ENCODE measurements at places on chromosomes 13 and 19. TPM values are rescaled to one million over a fixed set of nuclear protein-coding genes. Genes with fewer than 3 reads are reported as not detected.
A peak's percentile ranks its signal among the peaks of the same experiment; 100 is the strongest.

Gene CNMD
- total RNA-seq = not detected

Gene DAND5
- 0.25 TPM for total RNA-seq

Gene IGFL3
- total RNA-seq = not detected

Gene B3GNT8
- total RNA-seq = not detected

Gene ATP1A3
- total RNA-seq = 34.7 TPM

Gene KCTD4
- total RNA-seq = not detected

Gene SHANK1
- total RNA-seq = 3.0 TPM

DNA sequence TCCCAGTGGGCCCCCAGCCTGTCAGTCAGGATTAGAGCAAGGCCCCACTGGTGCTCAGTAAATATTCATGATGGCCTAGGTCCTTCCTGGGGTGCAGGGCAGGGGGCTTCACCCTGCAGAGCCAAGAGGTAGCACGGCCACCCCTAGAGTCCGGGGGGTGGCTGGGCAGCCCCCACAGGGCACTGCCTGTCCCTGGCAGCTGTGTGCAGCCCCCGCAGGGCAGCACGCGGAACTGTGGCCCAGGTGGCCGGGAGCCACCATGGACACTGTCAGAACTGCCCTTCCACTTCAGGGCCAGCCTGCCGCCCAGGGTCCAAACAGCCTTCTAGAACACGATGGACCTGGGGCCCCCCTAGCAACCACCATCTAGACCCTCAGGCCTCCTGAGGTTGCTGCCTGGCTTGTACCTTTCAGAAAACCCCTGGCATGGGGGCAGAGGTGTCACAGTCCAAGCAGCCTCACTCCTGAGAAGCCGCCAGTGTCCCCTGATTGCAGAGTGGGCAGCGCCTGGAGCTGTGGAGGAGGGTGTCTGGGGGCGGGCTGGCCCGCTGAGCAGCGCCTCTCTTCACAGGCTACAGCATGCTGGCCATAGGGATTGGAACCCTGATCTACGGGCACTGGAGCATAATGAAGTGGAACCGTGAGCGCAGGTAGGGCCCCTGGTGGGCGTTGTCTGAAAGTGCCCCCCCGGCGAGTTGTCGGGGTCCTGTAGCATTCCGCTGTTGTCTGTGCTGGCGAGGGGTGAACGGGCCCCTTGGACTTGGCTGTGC is 2.9 kb upstream of the YJEFN3 start:
- H3K27ac ChIP-seq = no peak overlapping the region
- H3K4me3 ChIP-seq = no peak overlapping the region

DNA sequence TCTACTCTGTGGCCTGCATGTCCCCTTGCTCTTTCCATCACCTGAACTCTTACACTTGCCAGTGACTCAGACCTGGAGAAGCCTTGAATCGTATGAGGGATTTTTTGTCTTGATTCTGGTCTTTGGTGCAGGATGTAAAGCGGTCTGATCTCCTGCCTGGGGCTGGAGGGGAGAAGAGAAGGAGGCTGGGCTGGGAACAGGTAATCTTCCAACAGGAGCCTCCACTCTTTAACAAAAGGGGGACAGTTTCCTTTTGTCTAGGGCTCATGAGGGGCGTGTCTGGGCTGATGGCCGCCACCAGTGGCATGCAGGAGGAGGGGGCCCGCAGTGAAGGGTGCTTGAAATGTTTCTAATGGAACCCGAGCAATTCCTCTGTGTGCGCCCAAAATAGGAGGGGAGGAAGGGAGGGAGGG is 24.7 kb downstream of the NFIX start:
- no peaks in the 10 kb centered on the region for H3K36me3 ChIP-seq
- H3K27me3 ChIP-seq = no peaks in the 10 kb centered on the region
- no peak for DNase-seq
- H3K4me3 ChIP-seq = no peak overlapping the region
- H3K4me1 ChIP-seq = peaks cover 5% of the 10 kb centered on the region

GRCh38 chr19:15303105-15303780 is 29.1 kb downstream of the BRD4 start:
- no peaks in the 10 kb centered on the region for H3K27me3 ChIP-seq
- DNase-seq = no peak
- no peak overlapping the region for H3K27ac ChIP-seq
- no peak overlapping the region for H3K4me3 ChIP-seq

DNA sequence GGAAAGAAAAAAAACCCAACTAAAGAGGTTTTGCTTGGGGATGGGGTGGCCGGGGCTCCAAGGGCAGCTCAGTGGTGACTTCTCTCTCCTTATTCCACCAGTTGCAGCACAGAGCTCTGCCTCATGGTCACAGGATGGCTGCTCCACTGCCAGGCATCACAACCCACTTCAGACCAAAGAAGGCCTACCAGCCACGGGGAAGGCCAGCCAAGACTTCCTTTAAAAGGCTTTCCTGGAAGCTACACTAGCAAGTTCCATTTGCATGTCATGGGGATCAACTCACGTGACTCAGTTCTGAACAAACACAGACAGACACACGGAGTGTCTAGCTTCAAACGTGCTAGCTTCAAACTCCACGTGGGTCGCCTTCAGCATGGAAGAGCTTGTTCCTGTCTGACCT is 13.2 kb upstream of the EIF3G start:
- no peaks in the 10 kb centered on the region for H3K27me3 ChIP-seq
- no peak for DNase-seq
- H3K36me3 ChIP-seq = peaks cover 20% of the 10 kb centered on the region
- H3K27ac ChIP-seq = no peak overlapping the region
- peaks cover 6% of the 10 kb centered on the region for H3K4me1 ChIP-seq

DNA sequence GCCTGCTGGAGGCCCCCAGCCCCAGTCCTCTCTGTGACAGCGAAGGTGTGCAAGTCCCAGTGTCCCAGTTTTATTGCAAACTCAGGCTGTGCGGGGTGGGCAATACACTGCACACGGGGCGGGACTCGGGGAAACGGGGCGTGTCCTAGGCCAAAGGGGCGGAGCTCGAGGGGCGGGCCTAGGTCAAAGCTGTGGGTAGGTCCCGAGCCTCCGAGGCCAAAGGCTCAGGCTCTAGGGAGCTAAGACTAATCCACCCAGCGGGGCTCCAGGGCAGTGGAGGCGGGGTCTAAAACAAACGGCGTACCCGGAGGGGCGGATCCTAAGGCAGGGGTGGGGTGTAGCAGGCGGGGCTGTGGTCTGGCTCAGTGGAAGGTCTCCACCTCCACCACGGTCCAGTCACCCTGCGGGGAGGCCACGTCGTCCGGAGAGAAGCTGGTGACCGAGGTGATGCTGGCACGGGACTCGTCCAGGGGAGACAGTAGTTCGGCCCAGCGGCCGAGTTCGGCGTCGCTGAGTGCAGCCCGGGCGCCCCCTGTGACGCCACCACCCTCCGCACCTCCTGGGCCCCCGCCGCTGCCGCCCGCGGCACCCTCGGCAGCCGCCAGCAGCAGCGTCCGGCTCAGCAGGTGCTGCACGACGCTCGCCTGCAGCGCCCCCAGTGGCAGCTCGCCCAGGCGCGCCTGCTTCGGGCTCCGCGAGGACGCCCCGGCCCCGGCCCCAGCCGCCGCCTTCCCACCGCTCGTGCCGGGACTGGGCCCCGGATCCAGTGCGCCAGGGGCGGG is 5.3 kb downstream of the PRR36 start:
- no peaks in the 10 kb centered on the region for H3K36me3 ChIP-seq
- H3K27ac ChIP-seq = peak overlapping the region; percentile 86
- no peaks in the 10 kb centered on the region for H3K27me3 ChIP-seq
- peaks cover 26% of the 10 kb centered on the region for H3K4me1 ChIP-seq

- no peaks in the 10 kb centered on the region for H3K36me3 ChIP-seq
- DNase-seq = no peak
- H3K27me3 ChIP-seq = no peaks in the 10 kb centered on the region
- H3K4me1 ChIP-seq = no peaks in the 10 kb centered on the region
Observed at GRCh38 chr13:73168953-73169401, 110.2 kb downstream of the KLF5 start.

DNA sequence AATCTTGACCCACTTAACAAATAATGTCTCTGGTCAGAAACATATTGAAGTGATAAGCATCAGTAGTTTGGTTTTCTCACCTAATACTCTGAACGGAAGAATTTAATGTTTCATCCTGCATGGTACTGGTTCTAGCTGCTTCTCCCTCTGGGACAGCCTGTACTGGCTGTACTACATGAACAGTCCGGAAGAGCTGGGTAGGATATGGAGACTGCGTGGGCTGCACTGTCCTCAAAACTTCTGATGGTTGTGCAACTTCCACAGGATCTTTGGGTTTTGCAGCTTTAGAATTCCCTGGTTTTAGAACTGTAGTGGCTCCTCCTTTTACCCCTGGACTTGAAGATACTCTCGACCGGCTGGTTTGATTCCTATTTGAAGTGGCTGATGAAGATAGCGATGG is 78.3 kb downstream of the ELF1 start:
- no peaks in the 10 kb centered on the region for H3K27me3 ChIP-seq
- no peak overlapping the region for H3K4me3 ChIP-seq
- H3K36me3 ChIP-seq = peaks cover 5% of the 10 kb centered on the region
- no peak overlapping the region for H3K27ac ChIP-seq
- DNase-seq = no peak

DNA sequence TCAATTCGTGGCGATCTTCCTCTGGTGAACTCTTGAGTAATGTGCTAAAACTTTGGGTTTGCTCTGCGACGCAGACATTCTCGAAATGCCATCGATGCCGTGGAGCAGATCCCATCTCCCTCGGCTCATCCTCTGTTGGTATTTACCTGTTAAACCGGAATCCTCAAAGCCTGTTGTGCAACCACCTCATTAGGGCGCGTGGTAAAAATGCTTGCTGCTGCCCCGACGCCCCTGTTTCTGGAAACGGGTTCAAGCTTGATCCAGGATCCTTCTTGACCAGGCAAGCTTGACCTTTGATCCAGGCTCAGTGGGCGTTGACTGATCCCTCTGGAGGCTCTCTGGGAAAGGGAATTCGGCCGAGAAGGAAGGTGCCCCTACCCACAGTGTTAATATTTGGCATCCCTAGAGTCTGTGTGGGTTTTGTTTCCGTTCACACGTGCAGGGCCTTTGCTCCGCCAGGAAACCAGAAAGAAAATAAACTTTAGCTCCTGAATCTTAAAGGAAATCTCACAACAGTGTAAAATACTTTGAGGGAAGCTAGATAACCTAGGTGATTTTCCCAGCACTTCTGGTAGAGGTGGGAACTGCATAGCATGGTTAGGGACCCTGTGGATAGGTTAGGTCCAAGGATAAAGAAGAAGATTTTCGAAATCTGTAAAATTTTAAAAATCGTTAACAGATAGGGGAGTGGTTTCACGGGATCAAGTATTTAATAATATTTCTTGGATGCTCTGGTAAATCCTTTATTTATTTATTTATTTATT is 1.1 kb downstream of the LSM14A start:
- peak overlapping the region; percentile 98 for H3K27ac ChIP-seq

GRCh38 chr13:114334305-114335053 is 20.2 kb downstream of the CHAMP1 start:
- no peak for DNase-seq
- no peaks in the 10 kb centered on the region for H3K4me1 ChIP-seq
- no peak overlapping the region for H3K27ac ChIP-seq
- no peaks in the 10 kb centered on the region for H3K27me3 ChIP-seq
- H3K36me3 ChIP-seq = no peaks in the 10 kb centered on the region

DNA sequence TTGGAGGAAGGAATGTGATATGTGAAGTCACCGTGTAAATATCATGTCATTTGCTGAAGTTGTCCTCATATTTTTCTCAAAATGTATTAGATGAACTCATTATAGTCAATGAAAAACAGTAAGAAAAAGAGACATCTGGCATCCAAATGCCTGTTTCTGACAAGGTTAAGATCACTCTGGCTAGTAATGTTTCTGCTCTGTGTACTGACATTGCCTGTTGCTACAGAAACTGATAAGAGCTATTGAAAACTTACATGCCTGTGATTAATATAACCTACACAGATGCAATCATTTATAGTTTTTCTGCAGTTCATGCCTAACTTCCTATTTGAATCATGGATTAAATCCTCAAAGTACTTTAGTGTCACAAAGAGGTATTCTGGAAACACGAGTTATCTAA is 249.8 kb downstream of the NBEA start:
- no peak for DNase-seq
- H3K4me3 ChIP-seq = no peak overlapping the region
- H3K27me3 ChIP-seq = no peaks in the 10 kb centered on the region
- H3K27ac ChIP-seq = no peak overlapping the region
- H3K4me1 ChIP-seq = no peaks in the 10 kb centered on the region
- H3K36me3 ChIP-seq = no peaks in the 10 kb centered on the region

GRCh38 chr13:27810461-27810860 is 18.2 kb downstream of the GSX1 start:
- DNase-seq = no peak
- no peaks in the 10 kb centered on the region for H3K36me3 ChIP-seq
- no peak overlapping the region for H3K27ac ChIP-seq
- no peaks in the 10 kb centered on the region for H3K27me3 ChIP-seq
- no peaks in the 10 kb centered on the region for H3K4me1 ChIP-seq

DNA sequence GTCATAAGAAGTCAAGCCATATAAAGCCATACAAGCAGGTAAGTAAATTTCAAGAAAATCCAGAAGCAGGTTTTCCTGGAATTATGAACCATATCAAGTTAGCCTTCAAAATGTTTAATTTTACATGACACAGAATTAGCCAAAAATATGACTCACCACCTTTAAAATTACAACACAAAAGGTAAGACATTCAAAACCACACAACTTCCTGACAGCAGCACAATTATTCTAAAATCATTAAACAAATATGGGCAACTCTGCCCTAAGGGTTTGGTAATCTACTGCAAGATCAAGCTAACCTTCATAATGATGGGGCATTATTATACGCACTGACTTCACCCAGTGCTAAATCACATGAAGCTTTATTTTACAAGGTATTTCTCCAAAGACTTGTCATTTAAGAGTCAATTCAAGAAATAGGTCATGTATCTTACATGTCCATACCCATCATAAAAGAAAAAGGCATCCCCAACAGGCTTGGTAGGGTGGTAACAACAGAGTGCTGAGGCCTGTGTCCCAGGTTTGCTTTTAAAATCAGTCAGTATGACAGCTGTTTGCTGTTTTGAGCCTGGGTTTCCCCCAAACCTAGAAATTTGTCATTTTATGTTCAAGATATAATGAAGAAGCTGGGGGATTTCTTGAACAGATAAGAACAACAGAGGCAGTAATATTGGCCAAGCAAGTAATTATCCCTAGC is 15.2 kb downstream of the RCBTB1 start:
- H3K27ac ChIP-seq = no peak overlapping the region
- H3K4me3 ChIP-seq = no peak overlapping the region
- no peaks in the 10 kb centered on the region for H3K4me1 ChIP-seq
- no peaks in the 10 kb centered on the region for H3K36me3 ChIP-seq

GRCh38 chr19:12995596-12996405 is 526 bp downstream of the NFIX start:
- no peak for DNase-seq
- peak overlapping the region; percentile 65 for H3K4me3 ChIP-seq
- no peaks in the 10 kb centered on the region for H3K36me3 ChIP-seq
- peak overlapping the region; percentile 71 for H3K27ac ChIP-seq

DNA sequence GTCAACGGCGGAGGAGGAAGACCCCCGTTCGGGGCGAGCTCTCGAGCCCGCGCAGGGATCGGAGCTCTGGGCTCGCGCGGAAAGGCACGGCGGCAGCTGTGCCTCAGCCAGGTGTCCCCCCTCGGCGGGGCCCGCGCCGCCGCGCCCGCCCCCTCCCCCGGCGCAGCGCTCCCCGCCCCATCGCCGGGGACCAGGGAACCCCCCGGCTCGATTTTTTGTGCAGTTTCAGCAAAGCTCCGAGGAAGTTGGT is 110.0 kb downstream of the KCNRG start:
- H3K27me3 ChIP-seq = no peaks in the 10 kb centered on the region
- H3K36me3 ChIP-seq = no peaks in the 10 kb centered on the region
- peak overlapping the region; percentile 52 for H3K4me3 ChIP-seq
- no peak for DNase-seq

- H3K4me3 ChIP-seq = no peak overlapping the region
- H3K27ac ChIP-seq = no peak overlapping the region
- H3K36me3 ChIP-seq = no peaks in the 10 kb centered on the region
Observed at GRCh38 chr13:74052402-74052928, 81.7 kb downstream of the KLF12 start.

- H3K27me3 ChIP-seq = no peaks in the 10 kb centered on the region
- H3K4me1 ChIP-seq = no peaks in the 10 kb centered on the region
- no peak overlapping the region for H3K27ac ChIP-seq
- H3K4me3 ChIP-seq = no peak overlapping the region
Observed at GRCh38 chr13:82344867-82345266, 1537.4 kb downstream of the SLITRK1 start.
